ENCODE measurements at places on chromosomes 1 and 21.
A peak's percentile ranks its signal among the peaks of the same experiment; 100 is the strongest.

DNA sequence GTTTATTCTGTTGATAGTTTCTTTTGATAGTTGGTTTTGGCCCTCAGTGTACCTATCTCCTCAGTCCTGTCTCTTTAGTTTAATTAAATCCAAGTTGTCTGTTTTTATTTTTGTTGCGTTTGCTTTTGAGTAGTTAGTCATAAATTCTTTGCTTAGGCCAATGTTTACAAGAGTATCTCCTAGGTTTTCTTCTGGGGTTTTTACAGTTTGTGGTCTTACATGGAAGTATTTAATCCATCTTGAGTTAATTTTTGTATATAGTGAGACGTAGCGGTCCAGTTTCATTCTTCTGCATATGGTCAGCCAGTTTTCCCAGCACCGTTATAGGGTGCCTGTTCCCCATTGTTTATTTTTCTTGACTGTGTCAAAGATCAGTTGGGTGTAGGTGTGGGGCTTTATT is 139.4 kb downstream of the POU2F1 start:
- no peak for DNase-seq

- DNase-seq, result no peak
Measured at GRCh38 chr1:226572325-226572726, 23.8 kb downstream of the STUM start.

DNA sequence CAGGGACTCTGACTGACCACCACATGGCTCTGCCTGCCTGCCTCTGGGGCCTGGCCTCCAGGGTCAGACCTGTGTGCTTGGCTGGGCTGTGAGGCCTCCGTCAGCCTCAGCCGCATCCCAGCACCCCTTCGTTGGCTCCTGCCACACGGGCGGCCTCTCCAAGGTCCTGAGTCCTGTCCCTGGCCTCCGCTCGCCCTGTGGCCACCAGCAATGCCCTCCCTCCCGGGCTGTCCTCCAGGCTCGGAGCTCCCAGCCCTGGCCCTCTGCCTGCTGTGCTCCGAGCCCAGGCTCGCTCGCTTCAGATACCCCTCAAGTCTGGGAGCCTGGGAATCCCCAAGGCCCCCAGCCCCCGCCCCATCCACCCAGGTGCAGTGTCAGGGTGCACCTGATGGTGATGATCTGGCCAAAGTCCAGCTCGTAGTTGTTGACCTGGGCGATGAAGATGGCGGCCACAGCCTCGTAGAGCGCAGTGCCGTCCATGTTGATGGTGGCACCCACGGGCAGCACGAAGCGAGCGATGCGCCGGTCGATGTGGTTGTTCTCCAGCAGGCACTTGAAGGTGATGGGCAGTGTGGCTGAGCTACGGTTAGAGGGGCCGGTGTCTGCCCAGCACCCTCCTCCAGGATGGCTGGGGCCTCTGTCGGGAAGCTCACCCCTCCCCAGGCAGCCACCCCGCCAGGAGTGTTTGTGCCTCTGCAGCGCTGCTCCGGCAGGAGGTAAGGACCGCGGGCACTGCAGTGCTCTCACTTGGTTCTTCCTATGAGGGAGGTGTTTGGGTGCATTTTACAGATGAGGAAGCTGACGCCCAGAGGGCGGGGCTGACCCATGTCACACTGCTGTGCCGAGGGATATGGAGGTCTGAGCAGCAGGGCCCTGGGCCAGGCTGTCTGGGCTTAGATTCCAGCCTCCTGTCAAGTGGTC is 28.5 kb downstream of the PODN start:
- DNase-seq, result no peak

DNA sequence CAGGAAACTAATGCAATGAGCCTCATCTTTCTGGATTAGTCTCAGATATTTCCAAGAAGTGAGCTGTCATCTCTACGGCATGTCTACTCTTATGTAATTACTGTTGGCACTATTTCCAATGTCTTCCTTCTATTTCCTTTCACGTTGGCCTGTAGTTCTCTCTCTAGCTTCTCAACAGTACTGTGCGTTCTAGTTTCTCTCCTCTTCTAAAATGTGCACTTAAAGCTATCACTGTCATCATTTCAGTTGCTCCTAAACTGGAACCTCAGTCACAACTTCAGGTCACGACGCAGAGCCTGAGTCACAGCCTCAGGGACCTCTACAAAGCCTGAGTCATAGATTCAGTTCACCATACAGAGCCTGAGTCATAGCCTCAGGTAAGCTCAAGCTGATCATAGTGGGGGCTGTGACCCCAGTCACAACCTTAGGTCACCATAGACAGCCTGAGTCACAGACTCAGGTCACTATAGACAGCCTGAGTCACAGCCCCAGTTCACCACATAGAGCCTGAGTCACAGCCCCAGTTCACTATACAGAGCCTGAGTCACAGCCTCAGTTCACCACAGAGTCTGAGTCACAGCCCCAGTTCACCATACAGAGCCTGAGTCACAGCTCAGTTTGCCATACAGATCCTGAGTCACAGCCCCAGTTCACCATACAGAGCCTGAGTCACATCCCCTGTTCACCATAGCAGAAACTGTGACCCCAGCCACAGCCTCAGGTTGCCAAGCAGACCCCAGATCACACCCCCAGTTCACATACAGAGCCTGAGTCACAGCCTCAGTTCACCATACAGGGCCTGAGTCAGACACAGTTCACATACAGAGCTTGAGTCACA is 13.0 kb downstream of the WNT9A start:
- DNase-seq, result peak; percentile 9

- no peak for DNase-seq
Measured at GRCh38 chr1:26282401-26282918, 2.6 kb downstream of the SH3BGRL3 start.

DNA sequence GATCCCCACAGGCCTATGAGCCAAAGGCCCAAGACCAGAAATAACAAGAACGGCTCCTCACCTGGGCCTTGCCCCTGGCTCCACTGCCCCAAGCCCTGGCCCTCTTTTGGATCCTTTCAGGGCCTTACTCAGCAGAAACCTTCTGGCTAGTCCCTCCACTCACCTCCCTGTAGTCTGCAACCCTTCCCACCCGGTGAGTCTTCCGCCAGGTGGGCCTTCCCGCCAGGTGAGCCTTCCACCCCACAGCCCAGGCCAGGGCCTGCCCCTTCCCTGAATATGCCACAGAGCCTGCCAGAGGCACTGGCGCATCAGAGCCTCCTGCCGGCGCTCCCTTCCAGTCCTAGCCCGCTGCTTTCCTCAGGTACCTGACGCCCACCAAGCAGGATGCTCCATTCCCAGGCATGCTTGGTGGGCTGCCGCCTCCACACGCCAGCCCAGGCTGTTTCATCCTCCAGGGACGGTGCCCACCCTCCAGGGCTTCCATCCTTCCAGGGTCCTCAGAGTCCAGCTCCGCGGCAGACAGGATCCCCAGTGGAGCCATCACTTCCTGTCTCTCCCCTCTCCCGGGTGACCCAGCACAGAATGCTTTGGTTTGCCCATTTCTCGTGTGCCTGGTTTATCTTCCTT is 20.9 kb downstream of the LHX4 start:
- DNase-seq, result no peak

DNA sequence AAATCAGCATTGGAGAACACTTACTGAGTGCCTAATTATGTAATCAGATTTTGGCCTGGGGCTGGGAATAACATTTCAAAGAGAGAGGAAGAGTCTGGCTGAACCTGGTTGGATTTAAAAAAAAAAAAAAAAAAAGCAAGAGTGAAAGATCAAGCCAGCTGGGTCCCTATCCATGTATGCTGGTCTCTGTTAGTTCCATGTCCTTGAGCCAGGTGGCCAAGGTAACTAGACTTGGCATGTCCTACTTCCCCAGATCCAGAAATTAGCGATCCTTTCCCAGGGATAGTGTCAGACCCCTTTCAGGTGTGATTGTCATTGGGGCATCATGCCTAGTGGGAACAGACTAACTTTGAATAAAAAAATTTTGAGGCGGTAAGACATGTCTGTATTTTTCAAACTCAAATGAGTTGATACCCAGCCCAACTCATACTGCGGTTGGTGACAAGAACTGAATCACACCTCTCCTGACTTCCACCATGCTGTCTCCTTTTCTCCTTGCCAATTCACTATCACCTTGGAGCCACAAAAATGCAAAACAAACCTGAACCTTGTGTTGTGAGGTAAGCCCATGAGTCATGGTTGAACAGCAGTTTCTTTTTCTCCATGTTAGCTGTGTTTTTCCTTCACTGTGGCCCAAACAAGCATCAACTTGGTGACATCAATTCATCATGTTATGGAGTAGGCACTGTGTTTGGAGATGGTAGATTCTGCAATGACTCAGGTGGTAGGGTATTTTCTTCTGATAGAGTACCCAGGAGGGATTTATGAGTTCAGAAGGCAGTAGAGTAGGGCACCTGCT is 24.5 kb upstream of the PPP2R5A start:
- no peak for DNase-seq

DNA sequence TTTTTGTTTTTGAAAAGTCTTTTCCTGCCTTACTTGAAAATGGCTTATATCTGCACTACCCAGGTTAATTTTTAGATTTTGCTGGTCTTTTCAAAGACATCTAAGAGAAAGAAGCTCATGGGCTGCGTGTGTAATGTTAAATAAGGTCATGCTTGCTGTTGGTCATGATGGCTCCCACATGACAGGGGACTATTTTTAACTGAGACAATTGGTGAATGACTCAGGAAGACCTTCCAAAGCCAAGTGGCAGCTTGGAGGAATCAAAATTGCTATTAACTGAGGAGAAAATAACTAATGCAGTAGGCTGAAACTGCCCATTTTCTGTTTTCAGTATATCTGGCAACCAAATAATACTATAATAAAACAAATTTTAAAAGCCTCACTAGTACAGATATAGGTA is 117.1 kb upstream of the SPAG17 start:
- no peak for DNase-seq

DNA sequence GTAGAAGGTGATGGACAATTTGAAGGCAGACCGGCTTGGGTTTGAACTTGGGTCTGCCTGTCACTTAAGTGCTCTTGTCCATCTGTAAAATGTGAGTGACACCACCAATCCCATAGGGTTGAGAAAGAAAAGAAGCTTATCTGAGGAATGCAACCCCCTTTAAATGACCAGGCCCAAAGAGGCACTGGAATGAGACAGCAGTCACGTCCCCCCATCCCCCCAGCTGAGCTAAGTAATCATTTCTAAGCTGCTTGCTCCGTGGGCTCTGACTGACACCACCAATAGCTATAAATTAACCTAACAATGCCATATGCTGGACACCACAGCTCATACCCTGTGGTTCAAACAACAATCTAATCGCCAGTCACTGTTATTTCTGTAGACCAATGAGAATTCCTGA is 15.1 kb downstream of the LCA5L start:
- no peak for DNase-seq

DNA sequence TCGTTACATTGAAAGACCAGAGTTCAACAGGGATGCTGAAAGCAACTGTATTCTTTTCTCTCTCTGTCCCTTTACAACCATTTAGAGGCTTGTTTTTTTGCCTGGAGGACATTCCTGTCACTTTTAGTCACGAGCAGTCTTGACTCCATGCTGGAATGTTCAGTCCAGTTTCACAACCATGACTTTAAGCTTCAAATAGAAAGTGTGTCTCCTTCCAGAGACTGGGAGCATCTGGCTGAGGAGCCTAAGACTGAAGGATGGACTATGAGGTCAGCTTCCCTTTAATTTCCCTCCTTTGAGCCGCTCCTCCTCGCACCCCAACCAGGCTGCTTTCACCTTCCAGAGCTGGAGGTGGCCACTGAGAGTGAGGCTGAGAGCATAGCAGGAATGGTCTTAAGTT is 10.5 kb upstream of the RYR2 start:
- no peak for DNase-seq

- DNase-seq, result no peak
Measured at GRCh38 chr21:25562660-25563059, 44.6 kb downstream of the MRPL39 start.

- DNase-seq, result no peak
Measured at GRCh38 chr21:34874684-34875513, 174.2 kb downstream of the RUNX1 start.

- DNase-seq, result no peak
Measured at GRCh38 chr1:78122389-78122788, 76.6 kb downstream of the GIPC2 start.

- peak; percentile 99 for DNase-seq
Measured at GRCh38 chr1:244048256-244049161, 2.6 kb upstream of the ZBTB18 start.

DNA sequence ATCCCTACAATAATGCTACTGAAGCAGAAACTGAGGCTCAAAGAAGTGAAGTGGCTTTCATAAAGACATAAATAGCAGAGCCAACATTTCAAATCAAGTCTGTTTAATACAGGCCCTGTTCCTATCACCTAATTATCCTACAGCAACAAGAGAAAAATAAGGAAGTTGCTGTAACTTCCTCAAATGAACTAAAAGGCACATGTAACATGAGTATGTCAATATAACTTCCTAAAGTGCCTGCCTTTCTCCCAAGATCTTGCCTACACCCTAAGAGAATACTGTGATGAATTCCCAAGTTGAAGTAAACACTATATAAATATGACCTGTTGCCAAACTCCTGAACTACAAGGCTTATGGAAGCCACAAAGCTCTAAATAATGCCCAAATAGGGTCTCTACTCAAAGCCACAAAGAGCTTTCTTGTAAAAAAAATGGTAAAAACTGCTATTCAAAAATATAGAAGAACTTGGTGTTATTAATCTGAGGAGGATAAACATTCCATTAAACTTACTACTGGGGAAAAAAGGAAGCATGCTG is 8.6 kb downstream of the BEND5 start:
- no peak for DNase-seq

GRCh38 chr1:26574719-26575251 is 45.2 kb downstream of the RPS6KA1 start:
- DNase-seq, result no peak

DNA sequence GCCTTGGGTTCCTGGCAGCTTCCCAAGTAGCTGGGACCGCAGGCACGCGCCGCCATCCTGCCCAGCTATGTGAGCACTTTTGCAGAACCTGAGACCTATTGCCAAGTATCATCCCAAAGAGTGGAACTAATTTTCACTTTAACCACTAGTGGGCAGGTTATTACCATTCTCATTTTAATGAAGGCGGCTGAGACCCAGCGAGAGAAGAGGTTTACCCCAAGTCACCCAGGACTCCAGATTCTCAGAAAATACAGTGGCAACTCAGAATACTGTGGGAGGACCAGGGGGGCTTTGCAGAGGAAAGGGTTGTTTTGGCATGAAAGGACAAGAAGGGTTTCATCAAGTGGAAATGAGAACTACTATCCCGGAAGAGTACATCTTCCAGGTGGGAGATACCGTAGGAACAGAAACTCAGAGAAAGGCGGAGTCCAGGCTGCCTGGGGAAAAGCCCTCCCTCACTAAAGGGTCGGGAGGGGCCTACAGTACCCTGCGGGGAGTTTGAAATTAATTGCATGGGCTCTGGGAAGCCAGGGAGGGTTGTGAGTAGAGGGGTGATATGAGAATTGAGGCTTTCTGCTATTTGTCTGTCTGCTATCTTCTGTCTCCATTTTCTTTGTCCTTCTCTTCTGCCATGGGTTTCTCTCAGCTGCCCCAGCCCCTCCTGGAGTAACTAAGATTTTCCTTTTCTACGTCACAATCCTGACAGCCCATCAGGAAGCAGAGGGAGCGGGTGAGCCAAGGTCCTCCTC is 7.2 kb upstream of the SEMA4A start:
- peak; percentile 89 for DNase-seq

DNA sequence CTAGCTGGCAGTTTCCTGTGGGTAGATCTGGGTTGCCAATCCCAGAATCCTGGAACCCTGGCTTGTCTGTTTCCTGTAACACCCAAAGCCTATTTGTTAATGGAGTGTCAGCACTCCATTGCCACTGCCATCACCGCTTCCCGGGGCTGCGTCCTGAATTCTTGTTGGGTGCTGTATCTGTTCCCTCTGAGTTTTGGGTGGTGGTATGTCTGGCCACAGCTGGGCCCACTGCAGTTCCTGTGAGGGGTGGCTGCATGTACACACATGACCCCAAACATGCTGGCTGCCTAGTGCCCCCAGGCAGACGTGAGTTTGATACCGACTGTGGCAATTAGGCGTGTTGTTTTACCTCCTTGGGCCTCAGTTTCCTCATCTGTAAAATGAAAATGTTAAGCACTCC is 29.3 kb downstream of the NAV1 start:
- DNase-seq, result no peak
